Right renal cortex interstitium (tissue), 3 donors: ENCODE measurements at places on chromosomes 3 and 15. TPM values are rescaled to one million over a fixed set of nuclear protein-coding genes. Genes with fewer than 3 reads are reported as not detected.

DNA sequence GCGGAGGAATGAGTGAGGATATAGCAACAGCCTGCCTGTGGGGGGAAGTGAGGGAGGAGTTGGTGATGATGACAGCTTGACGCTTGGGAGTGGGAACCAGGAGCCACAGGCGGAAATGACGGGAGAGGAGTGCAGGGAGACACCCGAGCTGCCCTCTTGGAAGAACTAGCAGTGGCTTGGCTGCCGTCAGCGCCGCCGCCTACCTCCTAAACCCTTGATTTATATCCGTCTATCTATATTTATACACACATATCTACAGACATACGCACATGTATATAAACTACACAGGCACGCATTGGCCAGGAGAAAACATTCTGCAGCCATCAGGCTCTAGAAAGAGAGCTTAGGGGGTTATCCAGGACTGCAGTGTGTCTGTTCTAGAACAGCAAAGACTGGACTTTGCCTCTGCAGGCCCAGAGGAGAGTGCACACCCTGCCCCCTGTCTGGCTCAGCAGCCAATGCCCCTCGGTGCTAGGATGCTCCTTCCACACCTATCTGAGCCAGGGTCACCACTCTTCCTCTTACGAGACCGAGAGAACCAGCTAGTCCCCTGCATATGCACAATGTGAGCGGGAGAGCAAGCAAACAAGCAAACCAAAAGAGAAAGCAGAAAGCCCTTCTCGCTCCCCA is 45.3 kb upstream of the MAGEF1 start:
- DNase-seq = no peak

DNA sequence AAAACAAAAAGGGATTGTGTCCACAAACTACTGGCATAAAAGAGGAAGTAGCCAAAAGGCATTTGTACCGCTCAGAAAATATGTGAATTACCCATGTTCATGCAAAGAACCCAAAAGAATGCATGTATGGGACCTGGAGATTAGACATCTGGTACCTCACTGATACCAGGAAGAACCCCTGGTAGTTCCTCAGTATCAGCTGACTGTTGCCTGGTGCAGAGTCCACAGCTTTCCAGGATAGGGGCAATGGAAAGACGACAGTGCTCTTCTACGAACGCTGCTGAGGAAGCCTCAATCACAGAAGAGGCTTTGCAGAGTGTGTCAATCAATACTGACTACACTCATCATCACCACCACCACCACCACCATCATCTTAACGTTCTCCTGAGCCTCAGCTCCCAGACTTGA is 63.3 kb downstream of the ATP8B4 start:
- no peak for DNase-seq

DNA sequence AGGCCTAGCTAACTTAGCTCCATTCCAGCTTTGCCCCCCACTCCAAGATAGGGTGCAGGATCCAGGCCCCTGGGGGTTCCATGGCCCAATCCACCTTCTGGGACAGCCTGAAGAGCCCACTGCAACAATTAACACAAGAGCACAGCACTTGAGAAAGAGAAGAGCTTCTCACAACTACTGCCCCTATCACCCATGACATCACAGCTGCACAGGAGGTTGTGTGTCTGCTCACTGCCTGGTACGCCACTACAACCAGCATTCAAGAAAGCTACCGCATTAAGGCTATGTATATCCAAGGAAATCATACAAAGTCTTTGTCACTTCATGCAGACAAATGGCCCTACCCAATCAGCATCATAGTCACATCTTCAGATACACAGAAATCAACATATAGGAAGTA is 62.0 kb downstream of the MYO5A start:
- DNase-seq = no peak

DNA sequence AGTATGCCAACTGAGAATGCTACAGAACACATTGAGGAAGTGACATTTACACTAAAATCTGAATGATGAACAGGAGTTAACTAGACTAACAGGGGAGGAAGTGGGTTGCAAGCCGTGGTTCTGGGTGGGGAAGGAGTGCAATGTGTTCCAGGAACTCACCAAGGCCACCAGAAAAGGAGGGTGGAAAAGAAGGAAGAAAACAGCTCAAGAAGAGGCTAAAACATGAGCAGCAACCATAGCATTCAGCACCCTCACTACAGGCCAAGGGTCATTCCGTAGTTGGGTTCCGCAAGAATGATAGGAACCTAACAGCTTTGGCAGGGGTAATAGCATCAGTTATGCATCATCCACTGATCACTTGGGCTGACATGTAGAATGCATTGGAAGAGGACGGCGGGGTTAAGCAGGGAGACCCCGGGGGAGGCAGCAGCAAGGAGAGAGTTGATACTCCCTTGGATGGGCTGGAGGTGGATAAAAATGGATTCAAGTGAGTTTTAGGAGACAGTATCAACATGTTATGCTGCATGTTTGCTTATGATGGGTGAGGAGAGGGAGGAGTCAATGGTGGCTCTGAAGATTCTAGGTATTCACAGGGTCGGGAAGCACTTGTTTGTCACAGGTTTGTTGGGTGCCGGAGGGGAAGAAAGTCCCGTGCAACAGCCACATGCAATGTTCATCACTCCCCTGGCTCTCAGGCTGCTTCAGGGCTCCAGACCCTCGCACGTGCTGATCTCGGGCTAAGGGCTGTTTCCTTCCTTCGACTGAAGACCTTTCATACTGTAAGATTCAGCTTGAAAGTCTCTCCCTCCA is 53.2 kb downstream of the LIPC start:
- no peak for DNase-seq

DNA sequence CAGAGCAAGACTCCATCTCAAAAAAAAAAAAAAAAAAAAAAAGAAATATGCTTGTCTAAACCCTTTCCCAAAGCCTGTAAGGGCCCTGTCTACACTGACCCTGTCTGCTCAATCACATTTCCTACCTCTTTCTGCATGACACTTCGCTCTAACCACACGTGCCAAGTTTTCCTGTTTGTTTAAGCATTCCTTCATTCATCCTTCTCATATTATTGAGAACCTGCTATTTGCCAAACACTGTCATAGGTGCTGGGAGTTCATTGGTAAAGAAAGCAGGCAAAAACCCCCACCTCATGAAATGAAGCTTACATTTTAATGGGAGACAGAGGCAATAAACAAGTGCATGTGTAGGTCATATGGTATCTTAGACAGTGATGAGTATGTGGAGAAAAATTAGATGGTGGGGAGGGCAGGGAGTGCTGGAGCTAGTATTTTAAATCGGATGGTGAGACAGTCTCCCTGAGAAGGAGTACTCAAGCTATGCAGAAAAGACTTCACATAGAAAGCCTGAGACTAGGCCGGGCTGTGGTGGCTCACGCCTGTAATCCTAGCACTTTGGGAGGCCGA is 48.0 kb downstream of the B3GNT5 start:
- DNase-seq = no peak

The PLA2G4D gene
- 0.04 TPM for polyA plus RNA-seq
